ENCODE measurements at places on chromosomes 7 and 10. TPM values are rescaled to one million over a fixed set of nuclear protein-coding genes. Genes with fewer than 3 reads are reported as not detected.

The ANKRD61 gene
- total RNA-seq = 0.89 TPM

The LRCH4 gene
- total RNA-seq = 32.2 TPM

The CALHM2 gene
- 3.8 TPM for total RNA-seq

The ECHDC3 gene
- total RNA-seq = 7.9 TPM

The ABCC2 gene
- total RNA-seq = 0.80 TPM

The TFR2 gene
- 2.4 TPM for total RNA-seq

The SOSTDC1 gene
- total RNA-seq = not detected

The HKDC1 gene
- 0.69 TPM for total RNA-seq

The ELOVL3 gene
- total RNA-seq = not detected

The TBX20 gene
- 1.9 TPM for total RNA-seq

The CALML5 gene
- not detected for total RNA-seq

The LRRD1 gene
- total RNA-seq = 0.17 TPM

The CH25H gene
- total RNA-seq = not detected

The INHBA gene
- 84.7 TPM for total RNA-seq

The OR6B1 gene
- total RNA-seq = not detected

The LIPF gene
- not detected for total RNA-seq

The SPDYE9 gene
- total RNA-seq = not detected

The IL2RA gene
- total RNA-seq = not detected

The GNAT3 gene
- not detected for total RNA-seq

The KIF5B gene
- 122 TPM for total RNA-seq

The VTI1A gene
- 42.4 TPM for total RNA-seq

The KLF14 gene
- 0.86 TPM for total RNA-seq

The SPDYE1 gene
- not detected for total RNA-seq

The MBL2 gene
- not detected for total RNA-seq

The GFRA1 gene
- 0.80 TPM for total RNA-seq

The NDUFB8 gene
- total RNA-seq = 138 TPM

The ENKUR gene
- 0.33 TPM for total RNA-seq

Data from Daoy (cell line).